ENCODE measurements at places on chromosomes 13 and 19.

GRCh38 chr13:106475852-106476251 lies 59.6 kb downstream of the EFNB2 start:
- DNase-seq = no peak

- DNase-seq = no peak
Observed at GRCh38 chr13:92900446-92900845, 326.2 kb upstream of the GPC6 start.

DNA sequence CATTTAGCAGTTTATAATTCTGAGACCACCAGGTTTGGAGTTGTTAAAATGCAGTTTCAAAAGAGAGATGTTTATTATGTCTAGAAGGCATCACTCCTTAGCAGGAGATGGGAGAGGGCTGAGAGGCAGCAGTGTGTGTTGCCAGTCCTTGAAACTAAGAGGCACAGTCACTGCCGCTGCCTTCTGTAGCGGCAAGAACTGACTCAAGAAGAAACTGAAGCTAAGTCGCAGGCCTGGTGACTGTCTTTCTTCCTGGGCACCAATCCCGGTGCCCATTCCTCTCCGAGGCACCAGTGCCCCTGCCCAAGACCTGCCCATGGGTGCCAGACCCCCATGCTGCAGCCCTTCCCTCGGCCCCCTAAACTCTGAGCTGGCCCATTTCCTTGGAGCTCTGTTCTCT lies 20.1 kb downstream of the N4BP2L1 start:
- no peak for DNase-seq

GRCh38 chr19:32998722-32999121 lies 26.7 kb downstream of the FAAP24 start:
- DNase-seq = no peak

- peak; percentile 75 for DNase-seq
Observed at GRCh38 chr19:14383661-14384555, 2.7 kb downstream of the ADGRE5 start.

DNA sequence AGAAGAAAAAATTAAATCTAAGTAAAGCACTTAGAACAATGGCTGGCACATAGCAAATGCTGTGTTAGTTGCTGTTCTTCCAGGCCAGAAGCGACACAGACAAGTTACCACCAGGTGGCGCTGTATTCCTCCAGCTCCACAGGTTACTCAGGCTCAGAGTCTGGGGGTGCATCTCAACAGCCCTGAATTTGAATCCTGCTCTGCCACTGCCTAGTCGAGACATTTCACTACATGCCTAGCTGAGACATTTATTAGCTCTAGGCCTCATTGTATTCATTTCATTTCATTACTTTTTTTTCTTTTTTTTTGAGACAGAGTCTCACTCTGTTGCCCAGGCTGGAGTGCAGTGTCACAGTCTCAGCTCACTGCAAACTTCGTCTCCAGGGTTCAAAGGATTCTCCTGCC lies 16.4 kb upstream of the CYP2B6 start:
- DNase-seq = peak; percentile 71

DNA sequence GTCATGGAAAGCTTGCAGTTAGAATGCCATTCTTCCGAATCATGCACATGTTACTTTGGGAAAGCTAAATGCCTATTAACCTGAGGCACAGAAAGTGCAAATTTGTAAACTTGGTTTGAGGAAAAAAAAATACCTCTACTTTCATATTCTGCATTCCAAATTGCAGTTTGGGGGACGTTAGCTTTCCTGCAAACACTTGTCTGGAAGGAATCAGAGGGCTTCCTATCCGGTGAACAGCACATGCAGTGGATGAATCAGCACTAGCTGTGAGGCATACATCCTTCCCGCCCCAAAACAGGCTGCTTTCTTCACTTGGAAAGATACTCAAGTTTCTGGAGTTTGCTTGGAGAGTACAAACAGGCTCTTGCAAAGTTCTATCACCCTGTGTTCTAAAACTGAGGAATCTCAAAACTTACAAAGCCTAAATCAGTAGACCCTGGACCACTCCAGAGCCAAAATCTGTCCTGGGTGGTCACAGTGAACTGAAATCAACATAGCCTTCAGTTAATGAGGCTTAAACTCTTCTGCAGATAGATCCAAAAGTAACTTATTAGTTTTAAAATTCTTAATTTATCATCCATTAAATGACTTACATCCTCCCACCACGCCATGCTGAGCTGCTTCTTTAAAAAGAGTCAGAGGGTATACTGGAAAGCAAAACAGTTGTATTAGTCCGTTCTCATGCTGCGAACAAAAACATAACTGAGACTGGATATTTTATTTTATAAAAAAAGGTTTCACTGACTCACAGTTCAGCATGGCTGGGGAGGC lies 802.3 kb upstream of the ARGLU1 start:
- no peak for DNase-seq

DNA sequence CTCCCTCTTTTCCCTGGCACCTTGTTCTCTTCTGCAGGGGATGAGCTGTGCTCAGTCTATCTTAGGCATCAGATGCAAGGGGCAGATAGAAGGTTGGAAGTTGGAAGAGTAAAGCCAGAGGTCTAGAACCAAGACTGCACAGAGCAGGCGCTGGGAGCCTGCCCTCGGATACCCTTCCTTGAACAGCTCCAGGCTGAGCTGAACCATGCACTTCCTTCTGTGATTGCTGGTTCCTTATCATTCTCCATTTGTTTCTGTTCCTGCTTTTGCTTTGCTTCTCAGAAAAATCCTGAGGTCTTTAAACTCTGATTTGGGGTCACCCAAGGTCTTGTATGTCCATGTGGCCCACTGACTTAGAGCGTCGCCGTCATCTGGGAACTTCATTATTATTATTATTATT lies 36.3 kb downstream of the ARHGEF18 start:
- no peak for DNase-seq

DNA sequence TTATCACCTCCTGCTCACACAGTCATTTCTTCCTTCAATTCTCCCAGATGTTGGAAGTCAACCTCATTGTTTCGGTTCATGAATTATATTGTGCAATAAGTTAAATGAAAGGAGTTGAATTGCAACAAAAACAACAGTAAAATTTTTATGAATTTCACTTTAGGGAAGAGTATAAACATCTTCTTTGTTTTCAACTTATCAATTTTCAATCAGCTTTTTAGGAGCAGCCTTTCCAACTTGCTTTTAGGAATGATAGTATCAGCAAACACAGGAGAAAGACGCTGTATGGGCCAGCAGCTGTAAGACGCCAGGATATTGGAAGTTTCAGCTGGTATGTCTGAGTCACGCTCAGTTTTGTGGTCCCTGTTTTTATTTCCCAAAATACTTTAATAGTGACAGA lies 132.5 kb upstream of the ARGLU1 start:
- DNase-seq = no peak

- DNase-seq = no peak
Observed at GRCh38 chr13:76266561-76266960, 619.6 kb downstream of the KCTD12 start.

GRCh38 chr13:110379905-110380341 lies 72.8 kb downstream of the COL4A2 start:
- no peak for DNase-seq

GRCh38 chr19:35673121-35673804 lies 6.9 kb downstream of the UPK1A start:
- DNase-seq = peak; percentile 12

- peak; percentile 77 for DNase-seq
Observed at GRCh38 chr19:55353803-55354697, 469 bp downstream of the COX6B2 start.

GRCh38 chr19:40858109-40858508 lies 7.9 kb upstream of the CYP2A6 start:
- DNase-seq = no peak

GRCh38 chr13:55816976-55817601 lies 1323.6 kb upstream of the PRR20A start:
- no peak for DNase-seq

DNA sequence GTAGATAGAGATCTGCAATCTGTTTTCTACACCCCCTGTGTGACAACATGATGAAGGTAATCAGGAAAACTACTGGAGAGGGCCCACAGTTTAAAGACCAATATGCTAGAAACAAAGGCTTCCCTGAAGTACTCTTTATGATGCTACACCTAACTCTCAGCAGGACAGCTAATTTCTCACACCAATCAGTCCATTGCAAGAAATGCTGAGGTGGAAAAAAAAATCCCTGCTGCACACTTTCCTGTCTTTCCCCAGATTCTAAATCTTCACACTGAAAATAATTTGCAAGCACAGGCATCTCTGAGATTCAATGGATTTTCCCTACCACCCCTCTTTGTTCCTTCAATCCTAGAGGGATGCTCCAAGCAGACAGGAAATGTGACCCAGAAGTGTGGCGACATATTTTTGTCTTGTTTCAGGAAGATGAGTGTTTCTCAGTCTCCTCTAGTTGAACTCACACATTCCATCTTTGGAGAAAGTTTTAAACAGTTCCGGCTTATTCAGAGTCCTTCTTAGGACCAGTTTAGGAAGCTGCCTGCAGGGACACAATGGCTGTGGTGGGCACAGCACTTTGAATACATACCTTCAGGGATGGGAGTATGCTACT lies 671.6 kb downstream of the DIAPH3 start:
- no peak for DNase-seq

DNA sequence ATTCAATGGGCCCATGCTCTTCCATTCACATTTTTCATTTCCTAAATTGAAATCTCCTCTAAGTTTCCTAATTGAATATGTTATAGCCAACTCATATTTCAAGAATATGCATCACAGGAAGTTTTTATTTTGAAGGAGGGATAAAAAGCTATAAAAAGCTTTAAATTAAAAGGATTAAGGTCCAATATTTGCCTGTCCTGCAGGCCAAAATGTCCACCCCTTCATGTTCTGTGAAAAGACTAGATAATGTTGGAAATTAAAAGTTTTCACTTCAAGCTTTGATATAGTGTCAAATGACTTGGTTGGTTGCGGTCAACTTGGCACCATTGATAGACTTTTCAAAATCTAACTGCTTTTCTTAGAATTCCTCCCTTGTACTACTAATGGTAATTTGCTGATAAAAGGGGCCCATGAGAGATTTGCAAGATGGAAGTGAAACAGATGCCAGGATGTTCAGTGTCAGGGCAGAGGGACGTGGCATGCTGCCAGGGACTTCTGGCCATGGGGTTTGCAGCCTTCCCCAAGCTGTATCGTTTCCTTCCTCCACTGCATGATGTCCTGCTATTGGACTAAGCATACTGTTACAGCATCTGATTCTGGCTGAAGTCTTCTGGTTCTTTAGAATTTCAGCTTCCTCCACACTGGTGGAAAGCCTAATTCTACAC lies 547.3 kb upstream of the MIR17HG start:
- DNase-seq = peak; percentile 11

GRCh38 chr13:109764470-109765291 lies 21.7 kb downstream of the IRS2 start:
- DNase-seq = no peak

- DNase-seq = no peak
Observed at GRCh38 chr13:80251403-80251802, 89.5 kb downstream of the SPRY2 start.

DNA sequence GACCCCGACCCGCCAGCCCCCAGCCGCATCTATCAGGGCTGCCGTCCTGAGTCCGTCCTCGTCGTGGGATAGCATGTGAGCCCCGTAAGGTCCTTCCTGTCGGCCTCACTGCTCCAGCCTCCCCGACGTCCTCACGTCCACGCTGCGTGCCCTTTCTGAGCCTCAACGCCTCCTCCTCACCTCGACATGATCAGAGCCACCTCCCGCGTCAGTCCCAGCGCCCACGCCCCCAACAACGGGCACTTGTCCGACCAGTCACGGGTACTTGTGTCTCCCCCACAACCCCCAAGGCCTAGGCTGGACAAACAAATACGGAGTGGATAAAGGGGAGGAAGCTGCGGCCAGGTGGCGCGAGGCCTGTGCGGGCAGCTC lies 665 bp downstream of the ZNF497 start:
- peak; percentile 27 for DNase-seq

DNA sequence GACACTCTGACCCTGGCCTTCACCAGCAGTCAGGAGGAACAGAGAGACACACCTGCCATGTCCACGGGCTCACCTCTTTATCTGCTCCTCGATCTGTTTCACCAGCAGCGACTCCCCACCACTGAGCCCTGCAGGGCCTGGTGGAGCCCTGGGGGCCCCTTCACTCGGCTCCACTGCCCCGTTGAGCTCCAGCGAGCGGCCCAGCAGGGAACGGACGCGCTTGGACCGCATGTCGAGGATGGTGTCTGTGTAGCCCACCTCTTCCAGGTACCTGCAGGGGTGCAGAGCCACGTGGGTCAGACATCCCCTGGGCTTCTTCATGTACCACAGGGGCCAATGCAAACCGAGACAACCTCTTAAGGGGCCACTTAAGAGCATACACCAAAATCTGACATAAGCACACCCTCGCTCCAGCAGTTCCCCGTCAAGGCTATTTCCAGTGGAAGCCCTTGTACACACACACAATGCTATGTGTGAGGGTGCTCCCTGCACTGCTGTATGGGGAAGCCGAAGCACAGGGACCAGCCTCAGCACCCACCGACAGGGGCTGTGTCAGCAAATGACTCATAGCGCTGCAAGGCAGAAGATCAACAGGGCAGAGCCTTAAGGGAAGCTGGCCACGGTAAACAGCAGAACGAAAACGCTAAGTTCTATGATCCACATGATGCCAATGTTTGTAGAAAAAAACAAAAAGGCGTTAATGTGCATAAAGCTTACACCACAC lies 12.7 kb upstream of the FKRP start:
- peak; percentile 66 for DNase-seq

GRCh38 chr13:51581148-51581820 lies 3.0 kb upstream of the WDFY2 start:
- no peak for DNase-seq

- no peak for DNase-seq
Observed at GRCh38 chr19:42093926-42094325, 18.0 kb downstream of the ZNF574 start.

DNA sequence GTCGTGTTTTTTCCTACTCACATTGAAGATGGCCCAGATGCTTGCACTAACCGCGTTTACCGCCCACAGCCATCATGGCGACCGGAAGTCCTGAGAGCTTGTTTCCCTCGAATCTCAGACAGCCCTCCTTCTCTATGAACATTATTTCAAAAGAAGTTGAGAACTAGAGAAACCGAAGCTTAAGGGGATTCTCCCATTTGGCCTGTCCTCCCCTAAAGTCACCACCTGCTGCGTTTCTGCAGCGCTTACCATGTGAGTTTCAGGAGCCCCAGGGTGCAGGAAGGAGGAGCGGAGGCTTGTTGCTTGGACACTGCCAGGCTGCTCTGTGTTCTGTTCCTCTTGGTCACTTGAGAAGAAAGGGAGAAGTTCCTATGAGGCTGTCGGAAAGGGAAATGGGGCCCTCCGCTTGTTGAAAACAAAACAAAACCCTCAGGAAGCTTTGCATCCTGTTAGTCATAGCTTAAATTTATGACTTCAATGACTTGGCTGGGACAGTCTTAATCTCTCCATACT lies 6.2 kb downstream of the CARD8 start:
- DNase-seq = peak; percentile 60

- DNase-seq = no peak
Observed at GRCh38 chr13:77002590-77003190, 10.8 kb downstream of the CLN5 start.

DNA sequence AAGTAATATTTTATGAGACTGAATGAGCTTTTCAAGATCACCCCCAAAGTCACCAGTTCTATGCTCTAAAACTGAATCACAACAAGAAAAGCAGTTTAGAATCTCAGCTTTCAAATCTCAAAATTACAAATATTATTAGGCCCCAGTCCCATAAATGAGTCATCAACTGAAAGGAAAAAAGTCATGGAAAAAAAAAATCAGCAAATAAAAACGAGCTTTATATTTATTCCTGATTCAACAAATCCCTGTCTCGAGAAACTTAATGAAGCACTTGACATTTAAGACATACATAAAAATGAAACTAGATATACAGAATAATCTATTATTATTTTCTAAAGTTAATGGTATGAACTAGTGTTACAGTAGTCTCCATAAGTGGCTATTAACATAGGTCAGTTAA lies 203.0 kb downstream of the DIAPH3 start:
- DNase-seq = no peak

GRCh38 chr19:32168111-32168510 lies 177.3 kb upstream of the ZNF507 start:
- no peak for DNase-seq

- DNase-seq = no peak
Observed at GRCh38 chr13:49347650-49348385, 96.0 kb downstream of the CAB39L start.

Measured in CD4-positive, alpha-beta T cell treated with Interferon gamma for 1 hour (primary cell).